Activated CD8-positive, alpha-beta T cell treated with anti-CD3 and anti-CD28 coated beads for 36 hours (primary cell): ENCODE measurements at places on chromosomes 1 and 21. TPM values are rescaled to one million over a fixed set of nuclear protein-coding genes. Genes with fewer than 3 reads are reported as not detected.

Gene ZSWIM5
- total RNA-seq: 0.70 TPM

Gene ZMYND12
- total RNA-seq: 1.4 TPM

Gene ID3
- total RNA-seq: 70.4 TPM

Gene GUCA2A
- not detected for total RNA-seq

Gene TRAF3IP3
- 194 TPM for total RNA-seq

Gene AQP10
- total RNA-seq: not detected

Gene FCRL1
- total RNA-seq: not detected

Gene SLC6A17
- 0.05 TPM for total RNA-seq

Gene OLIG1
- total RNA-seq: 0.61 TPM

Gene GNAT2
- total RNA-seq: 0.88 TPM

Gene CD244
- 1.4 TPM for total RNA-seq

Gene DCST1
- not detected for total RNA-seq

Gene PDE4DIP
- 19.8 TPM for total RNA-seq

Gene KIAA0040
- total RNA-seq: 20.8 TPM

Gene DOP1B
- total RNA-seq: 14.3 TPM

Gene LCE1E
- not detected for total RNA-seq

Gene EXTL1
- not detected for total RNA-seq

Gene IFNLR1
- 4.8 TPM for total RNA-seq

Gene ADORA1
- not detected for total RNA-seq

Gene FGGY
- 13.6 TPM for total RNA-seq

Gene PWP2
- 10.1 TPM for total RNA-seq

Gene LRRN2
- total RNA-seq: not detected

Gene NPR1
- total RNA-seq: not detected

Gene TTC22
- 3.5 TPM for total RNA-seq

Gene HOOK1
- total RNA-seq: 13.3 TPM

Gene CELSR2
- 2.7 TPM for total RNA-seq
